NCI-H2081 (cell line): ENCODE measurements at places on chromosomes 11 and 22.

DNA sequence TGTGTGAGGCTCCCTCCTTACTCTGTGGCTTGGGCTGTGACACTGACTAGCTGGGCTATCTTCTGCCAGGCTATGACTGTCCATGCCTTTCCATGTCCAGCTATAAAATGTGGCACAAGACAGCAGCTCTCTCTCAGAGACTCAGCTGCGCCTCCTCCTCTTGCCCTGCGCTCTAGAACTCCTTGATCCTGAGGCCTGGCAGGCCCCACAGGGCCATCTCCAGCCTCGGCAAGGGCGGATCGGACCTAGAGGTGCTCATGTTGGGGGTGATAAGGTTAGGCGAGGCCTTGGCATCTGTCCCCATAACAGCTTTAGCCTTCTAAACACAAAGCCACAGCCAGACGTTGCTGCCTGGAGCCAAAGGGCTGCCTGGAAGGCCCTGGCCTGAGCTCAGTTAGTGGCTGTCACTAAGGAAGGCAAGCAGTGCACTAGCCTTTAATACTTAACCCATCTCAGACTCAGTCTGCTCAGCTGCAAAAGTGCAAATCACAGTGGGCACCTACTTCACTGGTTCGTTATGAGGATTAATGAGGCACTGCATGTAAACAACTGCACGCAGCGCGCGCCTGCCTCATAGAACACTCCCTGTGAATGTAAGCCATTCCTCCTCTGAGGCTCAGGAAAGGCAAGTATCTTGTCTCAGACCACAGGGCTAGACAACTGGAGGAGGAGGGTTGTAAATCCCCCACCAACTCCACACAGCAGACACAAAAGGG is 1.2 kb downstream of the GUCD1 start:
- no peak for DNase-seq

GRCh38 chr11:124942466-124943253 is 6.8 kb upstream of the HEPACAM start:
- DNase-seq = no peak

DNA sequence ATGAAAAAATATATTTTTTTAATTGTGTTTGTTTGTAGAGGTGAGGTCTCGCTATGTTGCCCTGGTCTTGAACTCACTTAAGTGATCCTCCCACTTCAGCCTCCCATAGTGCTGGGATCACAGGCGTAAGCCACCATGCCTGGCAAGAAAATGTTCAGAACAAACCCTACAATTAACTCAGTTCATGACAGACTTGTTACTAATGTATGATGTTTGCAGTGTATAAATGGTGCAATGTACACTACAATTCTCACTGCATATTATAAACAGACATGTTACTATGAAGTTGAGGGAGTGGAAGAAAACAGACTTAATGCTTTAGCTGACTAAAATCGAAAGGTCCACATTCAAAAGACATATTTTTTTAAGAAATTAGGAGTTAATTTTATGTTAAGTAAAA is 59.0 kb downstream of the SIK3 start:
- peak; percentile 21 for DNase-seq

- DNase-seq = no peak
These were observed 39.0 kb downstream of the OTOG start for GRCh38 chr11:17585911-17586695.

DNA sequence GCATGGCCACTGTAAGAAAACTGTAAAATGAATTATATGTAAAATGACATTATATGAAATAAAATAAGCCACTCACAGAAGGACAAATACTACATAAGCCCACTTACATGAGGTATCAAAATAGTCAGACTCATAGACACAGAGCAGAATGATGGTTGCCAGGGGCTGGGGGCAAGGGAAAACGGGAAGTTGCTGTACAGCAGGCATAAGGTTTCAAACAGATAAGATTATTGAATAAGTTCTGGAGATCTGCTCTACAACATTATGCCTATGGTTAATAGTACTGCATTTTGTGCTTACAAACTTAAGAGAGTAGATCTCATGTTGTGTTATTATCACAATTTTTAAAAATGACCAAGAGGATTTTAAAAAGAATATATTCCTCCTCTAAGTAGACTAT is 32.7 kb upstream of the HEPHL1 start:
- DNase-seq = no peak

GRCh38 chr11:130070109-130070845 is 583 bp downstream of the APLP2 start:
- peak; percentile 19 for DNase-seq

DNA sequence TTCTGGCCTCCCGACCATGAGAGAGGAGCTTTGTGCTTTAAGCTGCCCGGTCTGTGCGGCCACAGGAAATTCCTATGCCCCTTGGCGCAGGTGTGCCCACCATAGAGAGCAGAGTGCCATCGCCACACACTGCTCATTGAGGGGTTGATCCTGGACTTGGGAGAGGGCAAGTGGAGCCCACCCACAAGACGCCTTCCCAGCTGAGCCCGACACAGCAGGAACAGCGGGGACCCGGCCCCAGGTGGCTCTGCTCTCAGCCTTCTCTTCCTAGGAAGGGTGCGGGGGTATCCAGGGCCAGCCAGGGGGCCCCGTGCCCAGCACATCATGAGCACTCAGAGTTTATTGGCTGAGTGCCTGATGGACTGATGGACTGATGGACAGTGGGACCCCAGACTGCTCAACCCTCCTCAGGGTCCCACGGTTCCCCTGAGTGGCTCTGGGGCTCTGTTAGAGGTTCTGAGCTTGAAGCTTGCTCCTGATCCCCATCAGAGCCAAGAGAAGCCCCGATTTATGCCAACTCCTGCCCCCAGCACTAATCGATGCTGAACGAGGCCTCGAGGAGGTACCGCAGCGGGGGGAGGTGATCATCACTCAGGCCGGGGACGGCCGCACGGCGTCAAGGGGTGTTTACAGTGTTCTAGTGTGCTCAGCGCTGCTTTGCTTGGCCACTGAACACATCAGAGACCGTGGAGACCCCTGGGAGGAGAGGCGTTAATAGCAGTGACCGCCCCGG is 13.5 kb upstream of the MRGPRD start:
- DNase-seq = no peak

DNA sequence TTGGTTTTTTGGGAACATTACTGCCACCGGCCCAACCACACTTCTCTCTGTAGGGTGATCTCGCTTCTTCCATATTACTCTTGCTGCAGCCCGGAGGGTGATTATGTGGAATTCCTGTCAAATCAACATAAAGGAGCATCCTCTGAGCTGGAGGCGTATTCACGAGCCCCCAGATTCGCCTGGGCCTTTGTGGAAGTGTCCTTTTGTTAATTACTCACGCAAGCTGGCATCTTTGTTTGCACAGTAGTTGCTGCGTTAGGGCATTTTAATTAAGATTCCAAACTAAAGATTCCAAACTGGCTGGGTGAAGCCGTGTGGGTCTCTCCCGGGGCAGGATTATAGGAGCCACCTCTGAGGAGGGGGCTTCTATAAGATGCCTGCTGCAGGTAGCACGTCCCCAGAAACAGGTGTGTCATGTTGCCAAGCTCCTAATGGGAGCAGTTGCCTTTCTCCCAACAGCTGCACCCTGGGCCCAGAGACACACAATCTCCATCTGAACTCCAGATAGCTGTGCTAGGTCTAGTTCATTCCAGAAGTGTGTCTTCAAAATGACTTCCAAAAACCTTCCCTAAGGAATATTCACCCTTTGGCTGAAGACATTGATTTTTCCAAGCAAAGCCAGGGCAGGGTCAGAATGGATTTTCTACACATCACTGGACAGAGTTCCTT is 40.9 kb downstream of the SHISAL1 start:
- DNase-seq = no peak

DNA sequence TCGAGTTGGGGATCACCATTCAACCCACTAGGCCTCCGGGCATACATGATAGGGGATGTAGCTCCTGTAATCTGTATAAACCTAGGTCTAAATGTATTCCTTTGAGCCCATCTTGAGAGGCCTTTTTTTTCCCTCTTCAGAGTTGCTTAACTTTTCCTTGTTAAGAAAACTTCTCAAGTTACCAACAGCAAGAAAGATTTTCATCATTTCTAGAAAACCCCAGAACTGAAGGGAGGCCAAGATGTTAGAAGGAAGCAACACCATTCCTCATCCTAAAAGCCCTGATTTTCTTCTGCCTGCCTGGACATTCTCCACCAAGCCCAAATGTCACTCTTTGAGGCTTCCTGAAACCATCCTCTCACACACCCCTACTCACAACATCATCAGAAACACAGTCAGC is 79.4 kb downstream of the TMPRSS5 start:
- DNase-seq = no peak

- DNase-seq = no peak
These were observed 156.9 kb downstream of the FEZ1 start for GRCh38 chr11:125338886-125339811.

DNA sequence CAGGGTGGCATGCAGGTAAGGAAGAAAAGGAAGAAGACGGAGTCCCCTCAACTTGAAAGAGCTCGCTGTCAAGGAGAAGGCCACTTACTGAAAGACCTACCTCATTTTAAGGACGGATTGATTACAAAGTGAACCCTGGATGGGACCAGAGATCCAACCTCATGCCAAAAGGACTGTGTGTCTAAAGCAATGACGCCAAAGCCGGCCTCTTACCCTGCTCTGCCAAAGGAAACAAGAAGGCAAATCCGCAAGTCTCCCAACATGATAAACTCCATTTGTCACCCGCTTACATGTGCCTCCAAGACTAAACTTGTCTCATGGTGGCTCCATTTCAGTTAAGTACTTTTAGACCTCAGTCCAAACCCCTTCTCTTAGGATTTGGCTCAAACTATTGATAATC is 148.7 kb upstream of the MTMR2 start:
- no peak for DNase-seq

DNA sequence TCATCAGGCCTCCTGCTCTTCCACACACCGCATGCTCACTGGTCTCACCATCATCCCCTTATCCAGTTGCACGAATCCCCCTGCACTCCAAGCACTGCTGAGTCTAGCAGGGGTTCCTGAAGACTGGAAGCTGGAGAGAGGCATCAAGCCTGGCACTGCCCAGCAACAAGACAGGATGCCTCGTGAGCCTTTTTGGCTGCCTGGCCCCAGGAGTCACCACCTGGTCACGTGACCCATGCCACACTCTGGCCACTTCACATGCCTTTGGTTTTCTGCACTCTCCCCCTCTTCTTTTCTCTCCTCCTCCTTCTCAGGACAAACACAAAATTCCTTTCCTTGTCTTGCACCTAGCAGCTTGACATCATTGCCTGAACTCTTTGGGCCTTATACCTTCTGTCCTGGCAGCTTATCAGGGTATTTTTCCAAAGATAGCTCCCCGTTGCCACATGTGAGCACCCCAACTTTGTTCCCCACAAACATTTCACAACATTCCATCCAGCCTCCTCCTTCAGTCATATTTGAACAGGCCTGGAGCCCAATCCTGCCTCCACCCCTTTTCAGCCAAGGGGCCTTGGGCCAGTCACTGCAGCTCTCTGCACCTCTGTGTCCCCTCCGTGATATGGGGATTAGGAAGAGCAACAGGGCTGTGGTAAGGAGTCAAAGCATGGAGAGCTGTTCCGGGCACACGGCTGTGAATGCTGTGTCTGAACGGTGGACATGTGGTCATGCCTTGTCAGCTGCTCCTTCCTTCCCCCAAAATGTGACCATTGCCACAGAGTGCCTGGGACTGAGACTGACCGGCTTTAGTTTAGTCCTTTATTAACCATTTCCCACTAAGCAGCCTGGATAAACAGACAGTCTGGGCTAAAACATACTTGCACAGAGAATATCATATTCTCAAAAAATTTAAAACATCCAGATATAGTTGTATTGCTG is 2.8 kb upstream of the PACSIN2 start:
- no peak for DNase-seq

- DNase-seq = no peak
These were observed 29.2 kb upstream of the KLHL35 start for GRCh38 chr11:75462117-75462653.

DNA sequence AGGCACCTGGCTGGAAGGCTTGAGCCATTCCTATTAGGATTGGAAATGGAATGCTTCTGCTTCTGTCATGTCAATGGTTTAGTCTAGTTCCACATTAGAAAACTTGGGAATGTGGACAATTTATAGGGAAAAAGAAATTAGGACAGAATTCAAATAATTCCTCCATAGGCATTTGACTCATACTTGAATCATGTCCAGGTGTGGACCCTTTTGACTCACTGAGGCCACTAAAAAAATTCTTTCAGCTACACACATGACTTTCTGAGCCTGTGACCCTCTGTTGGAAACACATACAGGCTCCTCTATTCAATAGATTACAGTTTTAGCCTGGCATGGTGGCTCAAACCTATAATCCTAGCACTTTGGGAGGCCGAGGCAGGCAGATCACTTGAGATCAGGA is 100.5 kb downstream of the RASSF10 start:
- DNase-seq = no peak

DNA sequence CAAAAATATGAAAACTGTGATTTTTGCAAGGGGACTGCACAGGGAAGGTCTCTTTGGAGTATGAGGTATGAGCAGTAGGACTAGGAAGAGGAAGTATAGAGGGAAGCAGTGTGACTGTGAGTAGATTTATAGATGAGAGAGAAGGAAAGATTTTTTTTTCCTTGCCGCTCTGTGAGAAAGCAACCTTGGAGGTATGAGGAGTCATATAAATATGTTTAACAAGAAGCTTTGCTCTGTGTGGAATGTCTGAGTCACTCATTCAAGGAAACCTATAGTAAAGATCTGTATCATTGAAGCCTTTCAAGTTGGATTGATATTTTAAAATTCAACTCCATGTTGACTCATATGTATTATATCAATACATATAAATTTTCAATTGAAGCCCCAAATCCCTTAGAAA is 26.2 kb downstream of the DNHD1 start:
- DNase-seq = no peak

DNA sequence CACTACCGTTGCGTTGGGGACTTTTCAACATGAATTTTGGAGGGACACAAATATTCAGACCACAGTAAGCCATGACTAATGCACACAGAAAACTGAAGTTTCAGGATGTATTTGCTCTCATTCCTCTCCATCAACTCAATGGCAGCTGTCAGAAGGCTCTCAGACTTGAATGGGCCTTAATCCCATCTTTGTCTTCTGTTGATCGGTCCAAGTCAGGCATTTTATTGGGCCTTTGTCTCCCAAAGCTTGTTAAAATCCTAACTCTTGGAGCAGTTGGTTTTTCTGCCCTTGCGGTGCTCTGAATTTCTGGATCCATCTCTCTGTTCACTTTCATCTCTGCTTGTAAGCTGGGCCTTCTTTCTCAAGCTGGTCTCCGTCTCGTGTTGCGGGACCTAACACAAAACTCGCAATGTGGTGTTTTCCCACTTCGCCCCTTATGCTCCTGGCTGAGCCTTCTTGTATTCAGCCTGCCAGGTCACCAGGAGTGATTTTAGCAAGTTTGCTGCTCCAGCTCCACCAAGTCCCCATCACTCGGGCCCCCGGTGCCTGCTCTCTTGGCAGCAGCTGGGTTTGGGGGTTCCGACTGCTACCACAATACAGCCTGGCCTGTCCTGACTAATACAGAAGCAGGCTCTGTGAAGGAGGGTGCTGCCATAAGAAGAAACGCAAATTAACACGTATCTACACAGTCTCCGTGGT is 27.0 kb downstream of the TSPAN32 start:
- no peak for DNase-seq
